Stimulated activated CD4-positive, alpha-beta T cell treated with anti-CD3 and anti-CD28 coated beads, Interleukin-1b, Interleukin-23, amount 100 ng/mL, for 1 hour (primary cell): ENCODE measurements at places on chromosomes 7 and 10.

- no peak for DNase-seq
Measured at GRCh38 chr10:75639736-75640135, 208.3 kb downstream of the LRMDA start.

DNA sequence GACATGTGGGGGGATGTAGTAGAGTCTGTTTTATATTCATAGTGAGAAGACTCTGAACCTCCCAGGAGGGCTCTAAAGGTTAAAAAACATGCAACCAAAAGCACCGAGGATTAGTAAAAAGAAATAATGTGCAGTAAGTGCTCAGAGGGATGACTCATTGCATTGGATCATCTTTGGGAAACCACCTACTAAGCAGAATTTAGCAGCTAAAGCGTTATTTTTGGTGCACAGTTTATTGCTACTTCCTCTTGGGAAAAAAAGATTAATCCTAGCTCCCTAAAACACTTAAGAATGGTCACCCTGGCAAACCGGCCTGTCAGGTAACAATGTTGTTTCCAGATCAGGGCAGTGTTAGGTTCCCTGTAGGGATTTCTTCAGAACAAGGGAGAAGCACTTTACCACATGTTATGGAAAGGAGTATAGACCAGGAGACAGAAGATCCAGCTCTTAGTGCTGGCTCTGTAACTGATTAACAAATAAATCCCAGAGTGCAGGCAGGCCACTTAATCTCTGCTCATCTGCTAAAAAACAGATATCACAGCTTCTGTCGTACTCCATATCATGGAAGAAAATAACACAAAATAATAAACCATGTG lies 44.8 kb upstream of the FAM133B start:
- no peak for DNase-seq

DNA sequence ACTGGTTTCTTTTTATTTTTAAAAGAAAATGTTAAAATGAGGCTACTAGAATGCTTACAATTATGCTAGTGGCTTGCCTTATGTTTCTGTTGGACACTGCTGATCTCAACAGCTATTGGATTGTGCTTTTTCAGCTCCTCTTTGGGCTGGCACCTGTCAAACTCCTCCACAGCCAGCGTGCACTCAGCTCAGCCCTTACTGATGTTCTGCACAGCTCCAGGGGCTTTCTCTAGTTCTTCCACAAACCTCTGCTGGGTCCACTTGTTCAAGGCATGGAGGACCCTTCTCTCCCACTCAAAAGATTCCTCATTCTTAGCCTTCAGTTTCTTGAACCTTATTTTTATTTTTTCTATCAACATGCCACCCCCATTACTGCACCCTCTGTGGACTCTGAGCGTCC lies 96.0 kb downstream of the VIPR2 start:
- no peak for DNase-seq

DNA sequence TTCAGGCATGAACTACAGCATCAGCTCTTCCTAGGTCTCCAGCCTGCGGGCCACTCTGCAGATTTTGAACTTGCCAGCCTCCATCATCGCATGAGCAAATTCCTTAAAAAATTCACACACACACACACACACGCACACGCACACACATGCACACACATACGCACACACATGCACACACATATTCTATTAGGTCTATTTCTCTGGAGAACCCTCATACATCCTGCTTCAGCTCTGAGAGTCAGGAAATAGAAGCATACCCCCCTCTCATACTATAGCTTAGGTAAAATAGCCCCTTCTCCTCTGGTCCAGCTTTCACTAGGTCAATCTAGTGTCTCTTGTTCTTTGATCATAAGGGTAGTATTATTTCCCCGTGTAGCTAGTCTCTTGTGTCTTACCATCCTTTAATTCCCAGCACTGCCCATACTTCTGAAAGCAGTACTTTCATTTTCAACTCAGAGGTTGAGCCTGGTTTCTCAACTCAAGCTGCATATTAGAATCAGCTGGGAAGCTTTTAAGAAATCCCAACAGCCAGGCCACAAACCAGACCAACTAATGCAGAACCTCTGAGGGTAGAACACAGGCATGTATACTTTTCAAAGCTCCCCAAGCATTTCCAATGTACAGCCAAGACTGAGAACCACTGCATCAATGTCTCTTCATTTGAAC lies 30.9 kb upstream of the ITGB8 start:
- DNase-seq: no peak

- no peak for DNase-seq
Measured at GRCh38 chr10:126561294-126561920, 109.1 kb downstream of the C10orf90 start.

- no peak for DNase-seq
Measured at GRCh38 chr10:65701168-65701776, 1224.6 kb upstream of the LRRTM3 start.

GRCh38 chr10:130351466-130352290 lies 215.5 kb downstream of the GLRX3 start:
- DNase-seq: no peak

- DNase-seq: no peak
Measured at GRCh38 chr10:11095374-11095801, 77.7 kb downstream of the CELF2 start.

- no peak for DNase-seq
Measured at GRCh38 chr7:124724507-124725192, 40.9 kb downstream of the GPR37 start.

DNA sequence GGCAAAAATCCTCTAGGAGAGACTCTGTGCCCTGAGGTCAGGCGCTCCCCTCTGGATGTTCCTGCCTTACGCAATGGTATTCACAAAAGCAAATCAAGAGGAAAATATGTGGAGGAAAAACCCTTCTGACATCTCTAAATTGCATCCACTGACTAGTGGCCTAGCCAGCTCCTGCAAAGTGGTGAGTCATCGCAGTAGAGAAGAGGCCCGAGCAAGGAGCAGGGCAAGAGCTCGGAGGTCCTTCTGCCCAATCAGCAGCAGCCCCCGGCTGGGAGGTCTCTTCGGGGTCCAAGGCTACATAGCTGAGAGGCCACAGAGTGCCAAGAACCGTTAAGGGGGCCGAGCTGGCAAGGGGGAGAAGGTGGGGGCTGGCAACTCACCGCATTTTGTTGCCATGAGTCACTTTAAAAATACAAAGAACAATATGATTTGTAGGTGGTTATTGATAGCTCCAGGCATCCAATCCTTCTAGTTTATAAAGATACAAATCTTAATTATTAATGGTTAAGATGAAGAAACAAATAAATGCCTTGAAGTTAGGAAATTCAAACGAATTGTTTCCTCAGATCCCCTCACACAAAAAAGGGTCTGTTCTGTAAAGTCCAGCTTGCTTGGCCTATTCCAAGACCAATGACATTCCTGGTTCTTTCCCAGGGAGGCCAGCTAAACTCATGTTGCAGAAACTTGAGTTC lies 161.6 kb downstream of the PKD1L1 start:
- DNase-seq: no peak

DNA sequence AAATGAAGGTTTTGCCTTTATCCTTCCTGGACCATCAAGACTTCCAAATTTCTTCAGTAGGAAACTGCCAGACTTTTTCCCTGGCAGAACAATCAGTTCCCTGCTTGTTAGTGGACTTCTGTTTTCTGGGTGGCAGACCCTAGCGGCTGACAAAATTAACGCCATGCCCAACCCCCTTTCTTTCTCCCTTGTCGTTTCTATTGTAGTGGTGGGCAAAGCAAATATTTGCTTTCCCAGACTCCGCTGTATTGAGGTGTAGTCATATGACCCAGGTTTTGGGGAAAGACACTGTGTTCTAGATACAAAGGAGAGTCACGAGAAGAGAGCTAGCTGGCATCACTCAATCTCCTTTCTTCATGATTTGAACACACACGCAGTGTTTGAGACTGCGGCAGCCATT lies 7.7 kb downstream of the PON2 start:
- DNase-seq: no peak
